ENCODE measurements at places on chromosomes 4 and X.

DNA sequence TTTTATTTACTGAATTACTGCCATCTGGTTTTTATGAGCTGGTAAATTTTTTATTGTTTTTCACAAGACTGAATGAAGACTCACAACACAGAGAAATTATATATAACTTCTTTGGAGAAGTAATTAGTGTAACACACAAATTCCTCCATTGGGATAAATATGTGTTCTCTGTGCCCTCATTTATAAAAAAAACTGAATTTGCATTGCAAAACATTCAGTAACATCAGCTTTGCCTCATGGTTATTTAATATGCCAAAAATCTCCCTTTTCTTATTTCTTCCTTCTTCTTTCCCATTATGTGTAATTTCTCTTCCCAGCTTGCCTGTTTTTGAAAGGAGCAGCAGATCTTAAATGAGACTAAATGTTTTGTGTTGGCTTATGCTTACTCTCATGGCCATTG, 18.5 kb downstream of the CASP6 start:
- DNase-seq: no peak

DNA sequence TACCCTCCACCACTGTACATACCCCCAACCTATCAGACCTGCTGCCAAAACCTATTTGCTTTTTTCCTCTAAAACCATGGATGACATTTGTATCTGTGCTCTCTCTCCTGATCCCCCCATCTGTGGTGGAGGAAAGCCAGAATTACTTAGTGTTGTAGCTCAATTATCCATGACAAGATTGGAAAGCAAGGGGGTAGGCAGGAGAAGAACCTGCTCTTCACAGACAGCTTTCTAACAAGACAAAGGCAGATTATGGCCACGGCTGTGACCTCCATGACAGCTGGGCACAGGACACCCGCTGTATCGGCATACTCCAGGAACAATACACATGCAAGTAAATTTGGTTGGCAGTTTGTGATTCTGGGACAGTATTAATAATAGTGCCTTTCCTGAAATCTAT, 186.7 kb downstream of the ENOX2 start:
- no peak for DNase-seq

- no peak for DNase-seq
Observed at GRCh38 chr4:12050357-12050756, 621.7 kb upstream of the HS3ST1 start.

DNA sequence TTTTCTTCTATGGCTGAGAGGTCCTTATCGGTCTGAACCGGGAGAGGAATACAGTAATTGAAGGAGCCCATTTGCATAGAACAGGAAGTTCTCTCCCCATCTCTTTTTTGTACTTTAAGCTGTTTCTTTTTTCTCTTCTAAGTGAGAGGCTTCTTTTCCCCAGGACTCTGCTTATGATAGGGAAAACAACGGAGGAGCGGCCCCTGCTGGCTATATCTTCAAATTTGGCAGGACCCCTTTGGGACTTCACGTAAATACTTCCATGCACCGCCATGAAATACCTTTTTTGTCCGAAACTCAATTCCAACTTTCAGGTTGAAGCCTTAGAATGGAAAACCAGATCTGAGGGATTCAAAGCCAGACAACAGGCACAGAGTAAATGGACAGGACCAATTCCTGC, 1153.0 kb upstream of the INTU start:
- no peak for DNase-seq

DNA sequence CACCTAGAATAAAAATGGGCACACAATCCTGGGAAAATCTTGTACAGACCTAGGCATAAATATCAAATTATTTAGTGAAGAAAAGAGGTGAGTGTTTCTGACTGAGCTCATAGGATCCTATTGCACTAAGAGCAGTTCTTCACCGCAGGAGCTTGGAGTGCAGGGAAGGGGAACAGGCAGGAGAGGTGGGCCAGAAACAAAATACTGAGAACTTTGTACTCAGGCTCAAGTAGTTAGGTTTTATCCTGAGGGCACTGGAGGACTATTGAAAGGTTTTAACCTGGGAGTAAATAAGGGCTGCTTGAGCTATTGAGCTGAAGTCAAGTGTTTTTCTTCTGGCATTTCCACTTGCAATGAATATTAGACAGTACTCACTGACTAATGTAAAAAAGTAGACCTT, 12.2 kb downstream of the EPHA5 start:
- no peak for DNase-seq

- DNase-seq: no peak
Observed at GRCh38 chr4:1887052-1887451, 15.9 kb downstream of the NSD2 start.

DNA sequence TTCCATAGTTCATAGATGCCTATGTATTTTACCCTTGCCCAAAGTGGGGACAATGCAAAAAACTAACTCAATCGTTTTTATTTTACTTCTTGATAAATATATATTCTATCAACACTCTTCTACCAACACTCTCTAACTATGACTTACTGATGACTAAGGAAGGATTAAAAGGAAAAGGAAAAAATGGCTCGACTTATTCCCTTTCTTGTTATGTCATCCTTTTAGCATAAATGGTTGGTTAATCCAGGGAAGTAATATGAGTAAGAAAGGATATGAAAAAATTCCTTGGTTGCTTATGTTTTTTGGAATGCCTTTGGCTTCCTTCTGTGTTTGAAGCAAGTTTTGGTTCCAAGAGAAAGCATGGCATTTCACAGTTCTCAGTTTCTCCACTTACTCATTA, 1087.1 kb downstream of the C4orf33 start:
- no peak for DNase-seq

GRCh38 chr4:181345931-181346330, 897.3 kb upstream of the TENM3 start:
- no peak for DNase-seq

GRCh38 chrX:140821280-140821679, 111.7 kb downstream of the LINC00632 start:
- no peak for DNase-seq

DNA sequence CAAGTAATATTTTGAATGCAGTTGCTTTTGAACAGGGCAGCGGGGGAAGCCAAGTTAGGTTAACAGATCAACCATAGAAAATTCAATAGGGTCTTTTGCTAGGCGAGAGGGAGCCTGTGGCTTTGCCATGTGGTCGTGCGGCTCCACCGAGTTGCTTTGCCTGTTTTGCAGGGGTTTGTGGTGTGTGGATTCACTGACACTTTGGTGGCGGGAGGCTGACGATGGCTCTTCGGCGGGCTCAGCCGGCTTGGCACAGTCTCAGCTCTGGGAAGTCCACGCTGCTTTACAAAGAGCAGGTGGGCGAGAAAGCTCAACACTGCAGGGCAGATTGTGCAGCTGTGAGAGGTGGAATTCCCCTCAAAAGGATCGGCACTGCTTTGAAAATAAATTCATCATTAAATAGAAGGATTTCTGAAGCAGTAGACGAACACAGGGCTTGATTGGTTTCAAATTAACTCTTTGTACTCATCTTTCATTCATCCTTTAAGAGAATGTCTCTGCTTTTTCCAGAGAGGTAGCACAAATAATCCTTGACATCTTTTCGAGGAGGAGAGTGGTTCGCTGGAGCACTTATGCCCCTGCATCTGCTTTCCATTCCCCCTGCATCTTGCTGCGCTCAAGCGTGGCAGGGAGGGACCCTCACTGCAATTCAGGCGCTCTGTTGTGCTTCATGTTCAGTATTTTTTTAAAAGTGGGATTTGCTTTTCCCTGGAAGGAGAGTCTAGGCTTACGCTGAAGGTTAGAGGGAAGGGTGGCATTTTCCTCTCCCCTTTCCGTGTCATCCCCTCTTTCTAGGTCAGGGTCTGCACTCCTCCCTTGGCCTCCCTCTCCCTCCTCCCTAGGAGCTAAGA, 201.8 kb upstream of the LEF1 start:
- DNase-seq: peak; percentile 67

GRCh38 chr4:137740141-137740540, 207.8 kb upstream of the PCDH18 start:
- no peak for DNase-seq

DNA sequence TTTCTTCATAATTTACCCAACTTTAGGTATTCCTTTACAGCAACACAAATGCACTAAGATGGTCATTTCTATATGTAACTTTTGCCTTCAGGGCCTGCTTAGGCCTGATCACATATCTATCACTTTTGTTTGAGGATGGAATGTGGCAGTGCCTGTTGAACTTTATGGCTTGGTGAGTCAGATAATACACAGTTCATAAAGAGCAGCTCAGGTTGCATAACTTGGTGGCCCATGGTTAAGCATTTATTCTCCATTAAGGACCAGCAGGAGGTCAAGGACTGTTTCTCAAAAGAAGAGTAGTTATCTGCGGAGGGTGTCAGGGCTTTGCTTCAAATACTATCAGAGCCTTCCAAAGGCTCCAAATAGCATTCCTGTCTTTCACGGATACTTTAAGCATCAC, 124.1 kb upstream of the PDHA2 start:
- no peak for DNase-seq

- no peak for DNase-seq
Observed at GRCh38 chrX:19975845-19976244, 15.0 kb downstream of the BCLAF3 start.

GRCh38 chrX:114976292-114976691, 41.1 kb downstream of the IL13RA2 start:
- no peak for DNase-seq

DNA sequence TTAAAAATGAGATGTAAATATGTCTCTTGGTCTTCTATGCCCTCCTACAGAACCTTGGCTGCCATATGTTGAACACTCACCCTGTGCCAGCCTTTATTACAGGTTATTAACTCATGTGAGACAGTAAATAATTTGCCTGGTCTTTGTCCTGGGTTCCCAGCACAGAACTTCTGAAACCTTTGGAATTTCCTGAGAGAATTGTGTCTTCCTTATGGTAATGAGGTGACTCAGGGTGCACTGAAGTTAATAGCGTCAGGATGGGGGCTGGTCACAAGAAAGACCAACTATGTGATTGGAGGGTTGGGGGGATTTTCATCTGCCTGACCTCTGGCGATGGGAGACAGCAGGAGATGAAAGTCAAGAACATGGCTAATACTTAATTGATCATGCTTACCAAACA, 289.8 kb upstream of the STS start:
- no peak for DNase-seq

DNA sequence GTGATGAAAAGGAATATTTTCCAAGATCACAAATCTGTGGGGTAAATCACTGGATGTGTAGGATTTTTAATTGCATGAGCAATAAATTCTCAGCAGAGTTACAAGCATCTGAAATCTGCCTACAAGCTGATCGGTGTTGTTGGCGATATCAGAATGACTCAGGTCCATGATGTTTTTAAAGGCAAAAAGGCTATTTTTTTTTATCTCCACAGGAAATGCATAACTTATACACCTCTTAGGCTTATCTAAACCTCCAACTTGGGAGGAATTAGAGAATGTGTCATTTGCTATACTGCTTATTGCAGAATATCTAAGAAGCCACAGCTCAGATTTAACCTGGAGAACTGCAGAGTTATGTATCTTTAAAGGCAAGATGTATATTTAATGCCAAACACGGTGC, 61.6 kb downstream of the KIT start:
- DNase-seq: no peak

GRCh38 chr4:83216959-83217683, 67.5 kb downstream of the COQ2 start:
- no peak for DNase-seq

GRCh38 chr4:52694936-52695335, 35.8 kb upstream of the USP46 start:
- DNase-seq: no peak

- DNase-seq: no peak
Observed at GRCh38 chrX:66200855-66201795, 37.1 kb downstream of the HEPH start.

DNA sequence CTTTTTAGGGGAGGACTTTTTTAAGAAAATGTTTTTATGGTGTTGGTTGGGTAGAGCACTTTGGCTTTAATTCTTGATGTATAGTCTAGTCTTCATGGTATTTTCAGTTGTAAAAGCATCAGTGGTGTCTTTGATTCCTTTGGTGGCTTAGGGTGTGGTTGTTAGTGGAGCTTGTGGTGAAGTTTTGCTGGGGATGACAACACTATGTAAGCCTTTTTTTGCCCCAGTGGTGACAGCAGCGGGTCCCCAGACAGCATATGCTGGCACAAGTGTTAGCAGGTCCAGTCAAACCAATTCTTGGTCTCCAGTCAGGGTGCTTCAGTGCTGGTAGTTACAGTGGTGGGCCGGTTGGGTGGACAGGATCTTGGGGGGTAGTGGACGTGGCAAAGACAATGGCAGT, 52.0 kb downstream of the CHIC1 start:
- no peak for DNase-seq

DNA sequence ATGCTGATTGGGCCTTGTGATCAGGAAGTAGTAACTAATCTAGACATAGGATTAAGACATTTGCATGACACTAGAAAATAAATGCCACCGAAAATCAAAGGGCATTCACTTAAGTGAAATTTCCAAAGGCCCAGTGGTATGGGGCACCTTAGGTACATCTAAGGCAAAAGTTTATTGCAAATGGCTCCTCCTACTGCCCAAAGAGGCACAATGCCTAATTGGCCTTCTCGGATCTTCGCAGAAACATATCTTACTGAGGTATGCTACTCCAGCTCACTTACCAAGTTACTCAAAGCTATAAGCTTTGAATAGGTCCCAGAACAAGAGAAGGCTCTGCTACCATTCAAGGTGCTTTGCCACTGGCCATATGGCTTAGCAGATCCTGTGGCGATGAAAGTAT, 174.8 kb upstream of the CXCL13 start:
- DNase-seq: no peak

DNA sequence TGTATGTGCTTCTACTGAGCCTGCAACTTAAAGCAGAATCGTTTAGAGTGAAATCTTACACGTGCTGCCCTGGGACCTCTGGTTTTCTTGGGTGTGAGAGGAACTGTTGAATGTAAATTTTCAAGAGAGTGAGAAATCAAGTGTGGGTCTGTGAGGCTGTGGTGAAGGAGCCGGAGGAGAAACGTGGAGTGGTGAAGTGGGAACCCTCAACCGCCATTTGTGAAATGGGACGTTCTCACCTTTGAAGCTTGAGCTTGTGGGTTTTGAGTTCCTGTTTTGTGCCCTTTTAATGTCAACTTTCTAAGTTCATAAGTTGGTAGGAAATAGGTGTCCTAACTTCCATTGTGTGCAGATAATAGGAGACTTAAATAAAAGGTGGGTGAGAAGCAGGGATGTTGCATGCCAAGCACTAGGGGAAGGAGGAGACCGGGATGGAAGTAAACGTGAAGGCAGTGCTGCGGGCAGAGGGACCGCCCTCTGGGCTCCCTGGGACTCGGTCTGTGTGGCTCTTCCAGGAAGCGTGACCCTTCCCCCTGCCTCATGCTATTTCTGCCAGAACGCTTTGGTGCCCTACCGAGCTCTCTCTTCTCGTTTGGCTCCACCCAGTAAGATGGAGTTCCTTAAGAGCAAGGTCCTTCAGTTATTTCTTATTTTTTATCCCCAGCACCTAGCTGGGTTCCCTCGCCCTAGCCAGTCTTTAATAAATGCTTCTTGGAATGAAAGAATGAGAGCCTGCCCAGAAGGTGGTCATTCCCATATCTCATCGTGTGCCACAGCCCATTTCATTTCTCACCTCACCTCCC, 56.0 kb downstream of the TMEM131L start:
- no peak for DNase-seq

- DNase-seq: no peak
Observed at GRCh38 chr4:123833171-123833643, 436.6 kb downstream of the SPRY1 start.
